Left lung (tissue), 14 donors: ENCODE measurements at places on chromosomes 7 and 10. TPM values are rescaled to one million over a fixed set of nuclear protein-coding genes. Genes with fewer than 3 reads are reported as not detected.

Gene AOAH
- 13.4 TPM for total RNA-seq

Gene HOXA4
- total RNA-seq: 7.6 TPM

Gene GPC2
- 3.5 TPM for total RNA-seq

Gene GHRHR
- not detected for total RNA-seq

Gene TUBB8
- total RNA-seq: 0.26 TPM

Gene MPP7
- total RNA-seq: 38.3 TPM

Gene NPSR1
- total RNA-seq: not detected

Gene MRPS17
- total RNA-seq: 14.8 TPM

Gene DHTKD1
- 26.7 TPM for total RNA-seq

Gene CYP2E1
- 2.2 TPM for total RNA-seq

Gene AGMO
- total RNA-seq: 0.85 TPM

Gene CNPY1
- not detected for total RNA-seq

Gene GSTO2
- total RNA-seq: 9.5 TPM

Gene MICALL2
- total RNA-seq: 36.5 TPM

Gene LLCFC1
- total RNA-seq: not detected

Gene SPDYE9
- total RNA-seq: not detected

Gene MBLAC1
- 2.1 TPM for total RNA-seq

Gene ZNF467
- total RNA-seq: 36.9 TPM

Gene SPDYE16
- total RNA-seq: not detected

Gene CCM2
- total RNA-seq: 50.1 TPM

Gene HMX3
- total RNA-seq: not detected

Gene ANKRD7
- total RNA-seq: 0.58 TPM
